ENCODE measurements at places on chromosomes 5 and 9.

- DNase-seq: peak; percentile 38
Observed at GRCh38 chr5:164934039-164934438, 1428.6 kb downstream of the MAT2B start.

DNA sequence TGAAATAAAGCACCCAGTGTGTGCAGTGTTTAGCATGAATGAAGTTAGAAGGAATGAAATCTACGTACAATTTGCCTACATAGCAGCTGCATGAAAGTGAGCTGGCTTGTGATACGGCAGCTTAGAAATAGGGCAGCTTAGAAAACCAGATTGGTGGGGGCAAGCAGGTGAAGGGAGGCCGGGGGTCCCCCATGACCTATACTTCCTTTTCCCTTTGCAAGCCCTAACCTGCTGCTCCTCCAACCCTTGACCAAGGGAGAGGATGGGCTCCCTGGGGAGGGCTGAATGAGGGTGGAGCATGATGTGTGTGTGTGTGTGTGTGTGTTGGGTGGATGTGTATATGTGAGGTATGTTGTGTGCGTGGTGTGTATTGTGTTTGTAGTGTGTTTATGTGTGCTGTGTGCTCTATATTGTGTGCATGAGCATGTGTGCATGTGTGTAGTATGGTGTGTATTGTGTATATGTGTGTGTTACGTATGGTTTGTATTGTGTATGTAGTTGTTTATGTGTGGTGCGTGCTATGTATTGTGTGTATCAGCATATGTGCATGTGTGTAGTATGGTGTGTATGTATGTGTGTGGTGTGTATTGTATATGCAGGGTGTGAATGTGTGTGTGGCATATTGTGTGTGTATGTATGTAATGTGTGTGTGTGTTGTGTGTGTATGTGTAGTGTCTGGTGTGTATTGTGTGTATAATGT, 72.1 kb downstream of the TENT4A start:
- no peak for DNase-seq

GRCh38 chr9:28750136-28750535, 1176.9 kb upstream of the C9orf72 start:
- DNase-seq: no peak

DNA sequence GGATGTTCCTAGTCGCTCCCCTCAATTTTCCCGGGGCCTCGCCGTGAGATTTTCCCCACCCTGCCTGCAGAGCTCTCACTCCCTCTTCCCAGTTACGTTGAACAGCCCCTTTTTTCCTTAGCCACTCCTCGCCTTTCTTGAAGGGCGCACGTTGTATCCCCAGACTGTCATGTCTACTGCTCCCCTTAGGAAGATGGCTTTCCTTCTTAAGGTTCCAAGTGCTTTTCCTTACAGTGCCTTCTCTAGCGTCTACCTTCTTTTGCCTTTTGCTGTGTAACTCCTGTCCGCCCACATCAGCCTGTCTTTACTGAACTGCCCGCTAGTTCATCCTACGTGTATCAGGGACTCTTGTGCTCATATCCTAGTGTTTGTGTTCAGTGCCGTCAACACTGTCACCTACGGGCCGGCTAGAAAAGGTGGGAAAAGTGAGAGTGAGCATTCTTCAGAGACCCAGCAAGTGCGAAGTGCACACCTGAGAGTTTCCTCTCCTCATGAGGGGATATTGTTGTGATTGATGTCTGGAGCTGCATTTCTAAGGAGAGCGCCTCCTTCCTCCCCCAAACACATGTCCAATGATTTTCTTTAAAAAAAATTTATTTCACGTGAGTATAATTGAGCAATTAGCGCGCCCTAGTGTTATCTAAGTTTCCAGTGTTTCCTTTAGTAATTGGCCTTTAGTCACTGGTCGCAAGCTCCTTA, 764 bp downstream of the CAMLG start:
- peak; percentile 42 for DNase-seq

- DNase-seq: peak; percentile 71
Observed at GRCh38 chr5:151123897-151124751, 33.5 kb downstream of the ANXA6 start.

All from A172 (cell line).